ENCODE measurements at places on chromosomes 16 and 17.

- DNase-seq = no peak
These were observed 7.5 kb upstream of the TMEM101 start for GRCh38 chr17:44022246-44022645.

GRCh38 chr16:73505577-73505976 lies 457.6 kb upstream of the ZFHX3 start:
- DNase-seq = no peak

GRCh38 chr16:86205521-86206245 lies 304.6 kb upstream of the FOXF1 start:
- DNase-seq = no peak

GRCh38 chr16:49491771-49492761 lies 118.5 kb downstream of the C16orf78 start:
- DNase-seq = no peak

- no peak for DNase-seq
These were observed 580.1 kb downstream of the WWOX start for GRCh38 chr16:78679546-78679945.

DNA sequence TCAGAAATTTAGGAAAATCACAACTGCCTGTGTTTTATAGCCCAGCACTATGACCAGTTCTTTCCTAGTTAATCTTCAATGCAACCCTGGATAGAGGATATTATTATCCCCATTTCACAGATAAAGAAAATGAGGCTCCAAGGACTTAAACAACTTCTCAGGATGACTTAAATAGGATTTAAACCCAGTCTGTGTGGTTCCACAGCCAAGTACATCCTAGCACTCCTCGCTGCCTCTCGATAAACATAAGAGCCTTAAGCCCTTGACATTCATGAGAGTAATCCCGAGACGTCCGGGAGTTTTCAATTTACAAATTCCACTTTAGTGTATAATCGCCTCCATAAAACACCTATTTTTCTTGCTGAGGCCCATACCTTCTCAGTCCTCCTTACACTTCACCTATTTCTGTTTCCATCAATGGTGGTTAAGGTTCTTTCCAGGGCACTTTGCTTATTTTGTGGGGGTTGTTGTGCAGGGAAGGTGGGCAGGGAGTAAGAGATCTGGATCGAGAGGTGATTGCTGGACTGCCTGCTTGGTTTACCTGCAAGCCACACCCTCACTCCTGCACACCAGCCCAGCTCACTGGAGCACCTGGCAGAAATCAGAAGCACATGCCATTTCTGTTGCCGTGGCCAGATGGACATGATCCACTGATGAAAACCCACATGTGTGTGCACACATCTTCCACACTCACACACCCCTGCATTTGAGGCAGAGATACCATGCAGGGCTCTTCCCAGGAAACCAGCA lies 50.5 kb downstream of the ASIC2 start:
- no peak for DNase-seq

DNA sequence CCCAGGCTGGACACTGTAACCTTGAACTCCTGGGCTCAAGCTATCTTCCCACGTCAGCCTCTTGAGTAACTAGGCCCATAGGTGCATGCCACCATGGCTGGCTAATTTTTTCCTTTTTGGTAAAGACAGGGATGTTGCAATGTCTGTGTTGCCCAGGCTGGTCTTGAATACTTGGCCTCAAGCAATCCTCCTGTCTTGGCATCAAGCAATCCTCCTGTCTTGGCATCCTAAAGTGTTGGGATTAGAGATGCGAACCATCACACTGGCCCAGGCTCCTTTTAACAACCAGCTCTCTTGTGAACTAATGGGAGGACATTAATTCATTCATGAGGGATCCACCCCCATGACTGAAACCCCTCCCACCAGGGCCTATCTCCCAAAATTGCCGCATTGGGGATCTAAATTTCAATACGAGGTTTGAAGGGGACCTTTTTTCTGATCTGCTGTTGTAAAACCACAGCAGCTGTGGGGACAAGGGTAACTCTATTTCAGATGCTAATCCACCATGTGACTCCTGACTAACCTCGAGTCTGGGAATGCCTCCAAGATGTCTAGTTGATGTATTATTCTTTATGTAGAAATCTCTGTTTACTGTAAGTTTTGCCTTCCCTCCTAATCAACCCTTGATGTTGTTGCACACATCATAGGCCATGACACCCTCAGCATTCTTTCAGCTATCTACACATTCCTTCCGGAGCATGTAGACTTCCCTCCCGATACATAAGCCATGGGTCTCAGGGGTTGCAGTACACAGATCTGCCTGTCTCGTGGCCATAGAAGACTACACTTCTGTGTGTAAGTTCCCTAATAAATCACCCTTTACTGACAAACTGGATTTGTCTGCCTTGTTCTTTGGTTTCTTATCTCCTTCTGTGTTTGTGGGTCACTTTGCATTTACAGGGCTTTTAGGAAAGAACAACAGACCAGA lies 37.6 kb downstream of the RNF112 start:
- no peak for DNase-seq

GRCh38 chr17:39231091-39231561 lies 5.4 kb upstream of the STAC2 start:
- DNase-seq = no peak

GRCh38 chr17:48873696-48874443 lies 18.7 kb upstream of the ATP5MC1 start:
- no peak for DNase-seq

DNA sequence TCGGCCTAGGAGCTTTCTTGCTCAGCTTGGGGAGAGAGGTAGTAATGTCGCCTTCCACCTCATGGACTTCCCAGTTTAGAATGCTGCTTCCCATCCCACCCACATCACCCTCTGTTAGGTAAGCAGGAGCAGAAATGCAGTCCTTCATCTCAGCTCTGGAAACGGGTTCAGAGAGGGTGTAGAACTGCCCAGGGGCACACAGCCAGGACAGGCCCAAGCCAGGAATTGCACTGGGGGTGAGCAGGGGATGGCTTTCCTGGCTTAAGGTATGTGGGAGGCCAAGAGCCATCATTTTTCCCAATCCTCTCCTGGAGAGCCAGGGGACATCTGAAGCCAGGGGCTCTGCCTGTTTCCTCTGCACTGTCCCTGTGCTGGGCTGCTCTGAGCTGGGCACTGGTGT lies 33.6 kb downstream of the RAI1 start:
- no peak for DNase-seq

- DNase-seq = no peak
These were observed 5.6 kb downstream of the TP53I13 start for GRCh38 chr17:29573871-29574731.

- DNase-seq = no peak
These were observed 37.9 kb downstream of the HEATR6 start for GRCh38 chr17:60040843-60041242.

DNA sequence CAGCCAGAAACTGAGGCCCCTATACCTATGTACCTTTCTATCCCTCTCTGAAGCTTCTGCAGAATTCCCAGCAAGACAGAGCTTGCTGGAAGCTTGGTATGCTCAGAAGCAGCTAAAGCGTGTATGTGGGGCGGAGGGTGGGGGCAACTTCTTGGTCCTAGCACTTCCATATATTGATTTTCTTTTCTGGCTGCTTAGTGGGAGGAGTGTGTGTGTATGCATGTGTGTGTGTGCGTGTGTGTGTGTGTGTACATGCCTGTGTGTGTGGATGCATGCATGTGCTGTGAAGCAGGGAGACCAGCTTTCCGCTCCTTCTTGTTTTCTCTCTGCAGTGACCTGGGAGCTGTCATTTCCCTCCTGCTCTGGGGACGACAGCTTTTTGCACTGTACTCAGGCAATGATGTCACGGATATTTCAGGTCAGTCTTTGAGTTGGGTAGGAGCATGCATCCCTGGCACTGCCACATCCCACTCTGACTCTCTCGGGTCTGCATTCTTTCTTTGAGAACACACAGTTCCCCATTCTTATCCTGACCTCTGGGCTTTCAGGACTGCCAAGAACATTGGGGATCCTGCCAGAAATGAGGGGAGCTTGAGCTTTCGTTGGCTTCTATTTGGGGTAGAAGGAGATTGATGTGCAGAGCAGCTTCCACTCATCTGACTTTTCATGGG lies 10.7 kb downstream of the HPR start:
- DNase-seq = no peak

GRCh38 chr16:4591191-4591590 lies 23.5 kb downstream of the UBALD1 start:
- DNase-seq = no peak

- DNase-seq = no peak
These were observed at the start of gene P2RX5 for GRCh38 chr17:3695723-3696411. Gene P2RX5, minus strand, starts transcription at chr17:3696155. Its CDS starts 150 bp downstream, at chr17:3696005.

DNA sequence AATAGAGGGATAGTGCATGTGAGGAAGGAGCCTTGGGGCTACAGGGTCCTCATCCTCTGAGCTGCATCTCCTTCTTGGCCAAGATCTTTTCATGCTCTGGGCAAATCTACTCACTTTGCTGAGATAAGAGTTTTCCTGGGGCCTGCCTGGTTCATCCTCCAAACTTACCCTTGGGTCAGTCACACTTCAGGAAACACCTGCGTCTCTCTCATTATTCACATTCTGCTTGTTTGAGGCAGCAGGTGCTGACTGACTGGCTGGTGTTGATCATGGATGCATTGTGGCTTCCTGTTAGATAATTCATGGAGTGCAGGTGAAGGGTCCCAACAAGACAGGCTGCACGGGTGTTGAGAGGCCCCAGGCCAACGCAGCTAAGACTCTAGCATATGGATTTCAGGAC lies 162.6 kb downstream of the SALL1 start:
- no peak for DNase-seq

- no peak for DNase-seq
These were observed 350.2 kb downstream of the KIF2B start for GRCh38 chr17:54172985-54173316.

GRCh38 chr16:75555213-75555706 lies 792 bp downstream of the TMEM231 start:
- DNase-seq = no peak

- DNase-seq = no peak
These were observed 189.4 kb downstream of the CCDC182 start for GRCh38 chr17:57555636-57556175.

DNA sequence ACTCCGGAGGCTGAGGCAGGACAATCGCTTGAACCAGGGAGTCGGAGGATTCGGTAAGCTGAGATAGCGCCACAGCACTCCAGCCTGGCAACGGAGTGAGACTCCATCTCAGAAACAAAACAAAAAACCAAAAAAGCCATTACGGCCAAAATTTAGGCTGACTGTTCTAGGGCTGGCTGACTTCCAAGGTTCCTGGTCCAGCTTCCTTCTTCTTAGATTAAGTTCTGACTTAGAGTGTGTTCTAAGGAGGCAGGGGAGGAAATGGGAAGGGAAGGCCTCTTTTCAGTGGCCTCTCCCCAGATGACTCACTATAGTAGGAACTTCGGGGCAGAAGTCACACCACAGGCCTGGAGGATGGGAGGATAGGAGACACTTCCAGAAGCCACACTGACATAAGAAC lies 27.7 kb upstream of the CLEC18B start:
- DNase-seq = no peak

DNA sequence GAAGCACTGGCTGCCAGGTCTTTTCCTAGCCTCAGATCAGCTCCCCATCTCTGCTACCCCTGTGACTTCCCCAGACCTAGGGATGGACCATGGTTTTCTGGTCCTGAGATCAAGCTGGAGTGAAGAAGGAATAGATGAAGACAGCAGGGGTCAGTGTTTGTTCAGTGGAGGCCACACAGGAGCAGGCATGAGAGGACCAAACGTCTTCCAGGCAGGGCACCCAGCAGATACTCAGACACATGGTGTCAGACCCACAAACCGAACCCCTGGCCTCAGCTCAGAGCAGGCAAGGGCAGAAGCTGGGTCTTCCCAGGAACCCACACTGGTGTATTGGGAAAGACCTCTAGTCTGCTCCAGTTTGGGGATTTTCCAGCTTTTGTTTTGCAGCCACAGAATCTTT lies 189.7 kb downstream of the IRX5 start:
- DNase-seq = no peak

- no peak for DNase-seq
These were observed 33.8 kb downstream of the SLC47A1 start for GRCh38 chr17:19567216-19568015.

- DNase-seq = no peak
These were observed 1.4 kb upstream of the FOXC2 start for GRCh38 chr16:86565181-86565631.

GRCh38 chr17:43840814-43841213 lies 6.2 kb upstream of the CD300LG start:
- DNase-seq = no peak

- DNase-seq = no peak
These were observed 52.1 kb downstream of the KLHDC4 start for GRCh38 chr16:87713451-87714229.

DNA sequence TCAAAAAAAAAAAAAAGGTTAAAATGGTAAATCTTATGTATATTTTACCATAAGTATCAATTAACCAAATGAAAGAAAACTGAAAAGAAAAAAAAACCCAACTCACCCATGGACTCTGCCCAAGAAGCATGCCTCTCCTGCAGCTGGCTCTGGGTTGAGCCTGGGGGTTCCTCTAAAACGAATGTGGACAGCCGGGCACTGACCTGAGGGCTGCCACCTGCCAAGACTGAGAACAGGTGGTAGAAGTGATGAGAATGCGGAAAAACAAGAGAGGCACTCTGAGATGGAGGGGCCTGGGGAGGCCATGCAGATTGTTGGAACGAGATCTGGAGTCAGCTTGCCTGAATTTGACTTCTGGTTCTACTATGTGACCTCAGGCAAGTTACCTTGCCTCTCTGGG lies 85.5 kb upstream of the MSI2 start:
- DNase-seq = no peak

All from vagina (tissue), 2 donors.